Myocyte (in vitro differentiated cells): ENCODE measurements at places on chromosomes 6 and 20.

DNA sequence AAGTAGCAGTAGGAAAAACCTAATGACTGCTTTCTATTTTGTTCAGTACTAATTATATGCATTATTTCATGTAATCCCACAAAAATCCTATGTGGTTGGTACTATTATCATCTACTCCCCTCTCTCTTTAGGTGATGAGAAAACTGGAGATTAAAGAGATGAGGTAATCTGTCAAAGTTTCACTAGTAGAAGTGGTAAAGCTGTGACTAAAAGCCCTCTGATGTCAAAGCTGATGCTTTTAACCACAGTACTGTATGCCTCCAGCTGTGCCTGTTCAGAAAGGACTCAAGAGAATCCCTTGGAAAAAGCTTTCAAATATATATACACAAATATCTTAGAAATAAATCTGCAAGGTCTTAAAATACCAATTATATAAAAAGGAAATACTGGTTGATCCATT, 38.0 kb downstream of the PHIP start:
- DNase-seq = peak; percentile 11

DNA sequence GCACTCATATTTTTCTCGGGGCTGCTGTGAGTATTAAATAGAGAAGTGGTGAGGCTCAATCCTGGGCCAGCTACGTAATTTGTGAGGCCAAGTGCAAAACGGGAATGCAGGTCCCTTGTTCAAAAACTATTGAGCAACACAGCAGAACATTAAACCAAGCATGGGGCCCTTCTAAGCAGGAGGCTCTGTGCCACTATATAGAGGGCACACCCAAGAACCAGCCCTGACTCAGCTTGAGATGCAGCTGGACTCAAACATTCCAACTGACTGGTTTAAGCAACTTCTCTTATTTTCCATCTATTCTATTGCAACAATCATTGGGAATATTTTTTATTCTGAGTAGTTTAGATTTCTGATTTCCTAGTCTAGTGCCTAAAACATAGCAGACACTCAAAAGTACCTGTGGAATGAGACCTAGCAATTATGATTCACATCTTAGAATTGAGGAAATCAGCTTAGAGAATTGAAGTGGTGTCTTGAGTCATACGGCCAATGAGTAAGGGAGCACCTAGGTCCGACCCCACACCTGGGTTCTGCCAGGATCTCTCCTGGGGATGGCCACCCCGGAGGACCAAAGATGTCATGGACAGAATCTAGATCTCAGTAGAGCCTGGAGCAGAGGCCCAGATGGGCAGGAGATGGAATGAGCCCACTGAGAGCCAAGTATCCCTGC, 1.3 kb downstream of the SIRPB2 start:
- DNase-seq = no peak

- DNase-seq = no peak
Observed at GRCh38 chr20:6746901-6747609, 20.4 kb upstream of the BMP2 start.

GRCh38 chr20:59463541-59463940, 140.8 kb upstream of the PHACTR3 start:
- DNase-seq = no peak

- DNase-seq = no peak
Observed at GRCh38 chr20:36361406-36361805, 55.3 kb downstream of the DLGAP4 start.

DNA sequence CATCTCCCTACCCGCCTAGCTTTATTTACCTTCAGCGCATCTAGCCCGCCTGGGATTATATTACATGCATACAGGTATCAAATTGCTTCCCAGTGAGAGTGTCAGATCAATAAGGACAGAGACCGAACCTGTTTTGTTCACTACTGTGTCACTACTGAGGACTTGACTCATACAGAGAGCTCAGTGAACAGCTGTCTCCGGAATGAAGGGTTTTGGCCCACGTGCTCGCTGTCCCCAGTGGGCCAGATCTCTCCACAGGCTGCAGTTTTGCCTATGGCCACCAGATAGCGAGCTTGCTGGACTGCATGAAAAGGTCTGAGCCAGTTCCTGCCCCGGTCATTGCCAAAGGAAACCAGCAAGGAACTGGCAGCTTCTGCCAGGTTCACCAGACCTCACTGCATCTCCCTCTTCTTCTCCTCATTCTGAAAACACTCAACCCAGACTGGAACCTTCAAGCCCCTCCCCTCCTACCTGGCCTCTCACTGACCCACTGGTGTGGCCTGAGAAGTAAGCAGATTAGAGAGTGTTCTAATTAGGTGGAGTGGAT, 150.8 kb downstream of the ZMYND8 start:
- peak; percentile 93 for DNase-seq

DNA sequence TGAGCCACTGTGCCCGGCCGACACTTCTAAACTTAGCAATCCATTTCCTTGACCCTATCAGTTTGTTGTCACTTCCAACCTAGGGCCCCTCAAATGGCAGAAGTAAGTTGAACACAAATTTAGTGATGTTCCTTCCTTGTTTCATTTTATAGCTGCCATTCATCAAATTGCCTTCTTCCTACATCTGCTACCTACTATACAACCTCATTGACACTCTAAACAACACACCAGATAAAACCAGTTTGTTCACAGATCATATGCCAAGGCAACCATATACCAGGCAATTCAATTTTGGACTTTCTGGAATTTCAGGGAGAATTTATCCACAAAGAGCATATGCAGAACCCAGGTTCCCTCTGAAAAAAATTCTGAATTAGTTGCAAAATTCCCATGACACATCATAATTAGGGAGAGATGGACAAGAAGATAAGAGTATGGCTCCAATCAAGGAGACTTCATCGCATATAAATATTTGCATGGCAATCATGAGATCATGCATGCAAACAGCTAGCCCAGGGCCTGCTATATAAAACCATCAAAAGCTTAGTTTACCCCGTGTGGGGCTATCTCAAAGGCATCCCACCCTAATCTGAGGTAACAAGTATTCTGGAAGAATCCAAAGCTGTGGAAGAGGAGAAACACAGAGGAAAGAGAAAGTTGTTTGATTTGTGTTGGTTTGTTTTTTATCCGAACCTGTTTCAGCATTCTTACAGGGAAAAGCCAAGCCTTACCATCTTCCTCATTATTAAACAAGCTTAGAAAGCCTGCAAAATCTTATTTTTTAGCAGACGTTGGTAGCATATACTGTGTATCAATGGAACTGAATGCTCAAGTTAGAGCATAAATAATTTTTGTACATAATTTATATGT, 132.8 kb upstream of the TNFAIP3 start:
- no peak for DNase-seq

DNA sequence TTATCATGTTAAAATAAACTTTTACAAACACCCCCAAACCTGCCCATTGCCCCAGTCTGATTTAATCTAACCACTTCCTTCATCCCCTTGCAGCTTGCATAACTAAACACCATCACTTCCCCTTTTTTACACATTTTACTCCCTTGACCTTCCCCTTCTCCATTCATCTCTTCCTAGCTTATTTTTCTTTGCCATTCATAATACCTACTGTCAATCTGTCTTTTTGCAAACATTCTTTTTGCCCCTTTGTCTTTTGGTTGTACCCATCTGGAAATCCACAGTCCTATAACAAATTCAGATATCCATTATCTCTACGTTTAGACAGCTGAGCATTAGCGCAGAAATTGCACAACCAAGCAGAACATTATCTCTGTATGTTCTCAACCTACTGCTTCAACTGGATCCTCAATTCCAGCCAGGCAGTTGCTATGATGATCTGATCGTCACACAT, 51.2 kb downstream of the C6orf52 start:
- DNase-seq = no peak

DNA sequence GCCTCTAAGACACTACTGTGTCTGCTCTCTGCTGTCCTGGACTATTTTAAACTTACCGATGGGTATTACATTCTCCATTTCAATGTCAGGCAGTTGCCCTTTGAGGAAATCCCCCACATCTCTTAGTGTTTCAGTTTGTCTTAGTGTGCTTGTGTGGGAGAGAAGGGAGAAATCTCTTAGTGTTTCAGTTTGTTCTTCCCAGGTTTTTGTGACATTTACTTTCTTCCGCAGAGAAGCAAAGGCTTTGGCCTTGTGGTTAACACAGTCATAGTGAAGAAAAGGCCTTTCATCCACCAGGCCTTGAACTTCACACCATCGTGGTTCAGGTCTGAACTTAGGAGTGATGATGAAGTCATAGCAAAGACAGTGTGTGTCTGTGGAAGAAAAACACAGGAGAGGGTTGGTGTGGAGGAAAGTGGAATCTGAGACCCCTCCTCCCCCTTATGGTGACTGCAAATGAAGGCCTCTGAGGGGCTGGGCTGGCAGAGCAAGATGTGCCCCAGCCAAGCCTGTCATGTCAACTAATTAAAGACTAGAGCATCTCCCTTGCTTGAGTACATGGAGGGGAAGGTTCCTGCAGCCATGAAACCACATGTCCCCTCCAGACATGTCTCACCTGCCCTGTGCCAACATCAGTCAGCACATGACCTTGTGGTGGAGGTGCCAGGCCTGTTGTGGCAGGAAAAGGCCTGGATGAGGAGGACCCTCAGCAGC, 23.9 kb downstream of the RAET1L start:
- no peak for DNase-seq

GRCh38 chr6:147910281-147910680, 401.8 kb downstream of the SAMD5 start:
- DNase-seq = peak; percentile 70

DNA sequence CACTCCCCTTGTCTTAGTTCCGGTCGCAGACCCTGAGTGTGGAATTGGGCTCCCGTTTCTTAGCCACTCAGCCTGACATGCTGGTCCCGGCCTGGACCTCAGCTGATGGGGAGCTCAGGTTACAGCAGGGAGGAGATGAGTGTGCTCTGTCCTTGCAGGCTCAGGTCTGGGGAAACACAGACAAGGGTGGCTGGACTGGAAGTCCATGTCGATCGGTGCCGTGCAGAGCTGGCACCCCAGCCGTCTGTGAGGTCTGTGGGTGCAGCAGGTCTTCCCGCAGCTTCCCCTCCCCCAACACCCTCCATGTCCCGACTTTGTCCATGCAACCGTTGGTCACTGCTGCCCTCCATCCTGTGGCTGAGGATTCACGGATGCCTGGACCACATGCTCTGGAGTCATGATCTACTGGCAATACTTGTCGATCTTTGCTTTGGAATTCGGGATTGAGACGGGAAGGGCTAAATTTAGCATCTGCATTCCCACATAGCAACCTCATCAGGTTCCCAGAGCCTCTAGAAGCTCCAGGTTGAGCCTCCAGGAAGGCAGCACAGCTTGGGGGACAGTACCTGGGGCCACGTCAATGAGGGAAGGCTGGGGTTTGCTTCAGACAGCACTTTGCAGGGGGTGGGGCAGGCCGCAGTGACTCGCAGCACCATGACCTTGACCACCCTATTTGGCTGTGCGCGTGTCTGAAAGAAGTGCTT, 118.8 kb downstream of the PSMB1 start:
- no peak for DNase-seq

GRCh38 chr6:23228439-23229024, 659.2 kb downstream of the HDGFL1 start:
- no peak for DNase-seq

DNA sequence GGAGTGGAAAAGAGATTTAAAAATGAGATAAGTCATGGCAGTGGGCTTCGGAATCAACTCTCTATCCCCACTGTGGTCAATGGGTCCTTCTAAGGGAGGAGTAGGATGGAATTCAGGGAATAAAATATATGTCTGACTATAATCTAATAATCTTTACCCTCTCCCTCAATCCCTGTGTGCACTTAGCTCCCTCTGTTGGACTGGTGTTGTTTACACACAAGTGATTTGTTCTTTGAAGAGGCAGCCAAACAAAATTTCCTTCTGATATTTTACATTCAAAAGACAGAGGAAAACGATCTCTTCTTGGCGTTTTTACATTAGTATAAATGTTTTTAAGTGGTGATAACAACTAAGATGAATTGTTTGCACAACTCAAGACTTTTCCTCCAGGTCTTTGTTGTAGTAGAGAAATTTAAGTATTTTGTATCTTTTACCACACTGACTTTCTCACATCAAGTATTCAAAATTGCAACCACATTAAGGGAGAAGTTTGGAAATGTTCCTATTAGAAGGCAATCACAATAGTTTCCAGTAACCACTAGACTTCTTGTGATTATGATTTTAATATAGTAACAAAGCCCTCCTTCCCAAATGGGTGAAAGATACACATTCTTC, 317.8 kb downstream of the CENPW start:
- DNase-seq = peak; percentile 74

GRCh38 chr6:48222241-48222640, 111.2 kb upstream of the PTCHD4 start:
- no peak for DNase-seq

DNA sequence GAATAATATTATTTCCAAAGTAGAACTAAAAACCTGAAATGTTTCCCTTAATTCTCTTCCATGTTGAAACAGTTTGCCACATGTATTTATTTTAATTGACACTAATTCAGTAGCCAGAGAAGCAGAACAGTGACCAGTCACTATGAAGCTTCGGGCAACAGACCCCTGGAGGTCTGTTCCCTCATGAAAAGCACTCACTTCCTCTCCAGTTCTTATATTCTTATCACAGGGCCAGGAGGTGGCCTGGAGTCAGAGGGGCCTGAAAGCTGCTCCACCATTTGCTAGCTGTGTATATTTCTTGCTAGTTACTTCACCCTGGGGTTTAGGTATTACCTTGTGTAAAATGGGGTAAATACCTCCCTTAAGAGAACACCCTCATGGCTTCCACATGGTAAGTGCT, 49.1 kb downstream of the MAP7 start:
- no peak for DNase-seq

DNA sequence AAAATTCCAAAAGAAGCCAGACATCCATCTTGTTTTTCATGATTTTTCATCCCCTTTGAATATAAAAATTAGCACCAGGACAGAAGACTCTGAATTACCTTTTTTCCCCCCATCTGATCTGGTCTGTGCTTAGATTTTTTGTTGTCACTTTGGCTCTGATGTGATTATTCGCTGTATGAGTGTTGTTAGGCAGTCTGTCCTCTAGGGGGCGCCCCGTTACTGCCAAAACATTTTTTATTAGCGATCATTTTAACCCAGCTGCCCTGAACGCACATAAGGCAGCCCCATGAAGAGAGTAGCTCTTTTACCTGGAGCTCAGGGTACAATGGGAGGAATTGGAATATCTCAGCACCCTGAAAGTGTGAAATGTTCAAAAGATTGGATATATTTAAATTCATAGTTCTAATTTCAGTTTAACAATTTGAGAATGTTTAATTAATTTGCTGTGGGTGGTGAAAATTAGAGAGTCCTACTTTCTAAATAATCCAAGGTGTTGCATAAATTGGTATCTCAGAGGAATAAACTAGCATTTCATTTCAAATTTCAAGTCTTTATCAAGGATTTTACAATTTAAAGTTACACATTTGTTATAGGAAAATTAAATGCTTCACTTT, 60.8 kb downstream of the PRPH2 start:
- DNase-seq = peak; percentile 79

GRCh38 chr6:13697857-13698256, 13.8 kb downstream of the RANBP9 start:
- no peak for DNase-seq

GRCh38 chr6:149170564-149171452, 146.7 kb upstream of the TAB2 start:
- DNase-seq = no peak

DNA sequence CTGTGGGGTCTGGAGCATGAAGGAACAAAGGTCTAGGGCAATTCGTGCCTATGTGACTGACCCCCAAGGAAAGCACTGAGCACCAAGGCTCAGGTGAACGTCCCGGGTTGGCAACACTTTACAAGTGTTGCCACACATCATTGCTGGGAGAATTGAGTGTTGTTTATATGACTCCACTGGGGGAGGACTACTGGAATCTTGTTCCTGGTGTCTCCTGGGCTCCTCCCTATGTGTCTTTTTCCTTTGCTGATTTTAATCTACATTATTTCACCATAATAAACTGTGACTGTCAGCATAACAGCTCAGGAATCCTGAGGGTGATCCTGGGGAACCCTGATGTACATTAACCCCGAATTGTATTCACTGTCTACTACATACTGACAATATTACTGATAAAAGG, 207.7 kb upstream of the BMP2 start:
- no peak for DNase-seq
